ENCODE measurements at places on chromosomes 1 and 21.

DNA sequence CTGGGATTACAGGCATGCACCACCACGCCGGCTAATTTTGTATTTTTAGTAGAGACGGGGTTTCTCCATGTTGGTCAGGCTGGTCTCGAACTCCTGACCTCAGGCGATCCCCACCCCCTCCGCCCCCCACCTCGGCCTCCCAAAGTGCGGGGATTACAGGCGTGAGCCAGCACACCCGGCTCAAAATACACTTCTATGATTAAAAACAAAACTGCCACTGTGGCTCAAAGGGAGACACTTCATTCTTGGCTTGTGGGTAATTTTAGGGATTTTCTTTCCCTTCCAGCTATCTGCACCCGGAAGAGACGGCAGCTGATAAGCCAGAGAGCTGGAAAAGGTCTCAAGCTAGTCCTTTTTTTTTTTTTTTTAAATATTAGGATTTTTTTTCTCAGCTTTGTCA lies 24.5 kb downstream of the TMPRSS2 start:
- no peak for DNase-seq

DNA sequence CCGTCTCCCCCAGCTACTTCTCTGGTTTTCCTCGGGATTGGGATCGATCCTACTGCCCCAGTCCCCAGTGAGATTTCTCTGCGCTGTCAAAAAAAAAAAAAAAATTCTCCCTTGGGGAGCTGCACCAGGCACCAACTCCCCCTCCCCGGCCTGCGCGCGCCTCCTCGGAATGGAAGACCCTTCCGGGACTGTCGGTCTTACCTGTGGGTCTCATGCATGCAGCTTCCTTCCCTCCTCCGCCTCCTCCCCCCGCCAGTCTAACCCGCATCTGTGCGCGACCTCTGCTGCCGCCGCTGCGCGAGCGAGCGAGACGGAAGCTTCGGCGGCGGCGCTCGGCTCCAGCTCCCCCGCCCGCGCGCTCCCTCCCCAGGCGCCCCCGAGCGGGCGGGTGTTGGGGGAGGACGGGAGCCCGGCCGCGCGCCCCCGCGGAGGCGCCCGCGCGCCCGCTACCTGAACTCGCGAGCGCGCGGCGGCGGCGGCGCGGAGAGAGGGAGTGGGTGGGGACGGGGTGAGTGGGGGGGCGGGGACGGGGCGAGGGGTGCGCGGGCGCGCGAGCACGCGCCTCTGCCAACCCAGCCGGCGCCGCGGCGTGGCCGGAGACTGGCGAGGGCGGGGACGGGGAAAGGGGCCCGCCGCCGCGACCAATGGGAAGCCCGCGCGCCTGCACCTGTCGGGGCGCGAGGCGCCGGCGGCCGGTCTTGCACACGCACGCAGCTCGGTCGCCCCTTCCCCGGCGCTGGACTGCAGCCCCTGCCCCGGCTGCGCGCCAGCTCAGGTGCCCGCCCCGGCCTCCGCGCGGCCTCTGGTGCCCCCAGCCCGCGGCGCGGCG lies at the start of gene SUSD4:
Gene SUSD4 (minus strand): TSS at position 321 of the 829 bp plus-strand sequence. CDS start 751 bp downstream, outside the sequence.
- peak; percentile 71 for DNase-seq

DNA sequence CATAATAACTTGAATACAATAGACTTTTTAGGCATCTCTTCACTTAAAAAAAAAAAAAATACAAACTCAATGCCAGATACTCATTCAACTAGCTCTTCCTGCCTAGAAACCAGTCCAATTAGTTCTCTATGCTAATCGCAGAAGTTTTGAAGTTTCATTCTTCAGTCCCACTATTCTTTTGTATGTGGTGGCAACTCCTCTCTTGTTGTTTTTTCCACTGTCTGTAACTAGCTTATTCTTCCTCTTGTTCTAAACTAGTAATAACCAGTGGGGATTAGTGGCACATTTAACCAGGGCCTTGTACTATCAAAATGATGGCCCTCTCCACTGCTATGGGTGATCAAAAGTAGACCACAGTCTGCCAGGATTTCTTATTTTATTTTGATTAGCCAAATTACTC lies 52.5 kb downstream of the SELENOF start:
- no peak for DNase-seq

- DNase-seq: no peak
Measured at GRCh38 chr1:19433719-19433998, 51.7 kb downstream of the CAPZB start.

GRCh38 chr1:222010306-222010705 lies 268.4 kb upstream of the DUSP10 start:
- DNase-seq: no peak

DNA sequence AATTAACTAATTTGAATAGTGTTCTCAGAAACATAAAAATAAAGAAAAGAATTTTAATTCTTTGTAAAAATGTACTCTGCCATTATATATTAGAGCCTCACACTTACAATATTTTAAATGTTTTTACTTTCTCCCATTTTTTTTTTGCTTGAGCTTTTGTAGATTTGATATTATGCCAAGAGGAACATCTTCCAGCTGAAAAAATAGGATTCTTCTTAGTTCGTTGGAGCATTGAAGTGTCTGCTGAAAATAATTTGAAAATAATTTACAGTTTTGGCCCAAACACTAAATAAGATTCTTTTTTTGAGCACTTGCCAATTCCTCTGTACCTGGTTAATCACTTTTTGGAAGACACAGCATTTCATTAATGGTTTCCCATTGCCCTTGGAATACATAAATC lies 175.0 kb upstream of the COL11A1 start:
- DNase-seq: no peak

- no peak for DNase-seq
Measured at GRCh38 chr1:7352364-7352763, 418.7 kb upstream of the VAMP3 start.

GRCh38 chr1:184614667-184615066 lies 140.0 kb downstream of the EDEM3 start:
- no peak for DNase-seq

DNA sequence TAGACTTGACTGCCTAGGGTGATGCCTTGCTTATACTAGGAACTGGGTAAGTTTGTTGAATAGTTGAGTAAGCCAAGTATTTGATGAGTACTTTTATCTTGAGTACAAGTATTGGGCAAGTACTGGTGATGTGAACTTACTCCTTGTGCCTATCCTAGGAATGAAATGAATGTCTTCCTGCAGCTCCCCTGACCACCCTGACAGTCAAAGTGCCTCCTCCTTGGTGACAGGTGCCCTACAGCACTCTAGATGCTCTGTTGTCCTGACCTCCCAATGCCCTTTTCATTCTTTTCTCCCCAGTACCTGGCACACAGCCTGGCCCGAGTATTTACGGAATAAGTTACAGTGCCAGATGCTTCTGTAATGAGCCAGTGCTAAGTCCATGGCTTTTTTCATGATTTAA lies 25.5 kb downstream of the PCSK9 start:
- DNase-seq: no peak

DNA sequence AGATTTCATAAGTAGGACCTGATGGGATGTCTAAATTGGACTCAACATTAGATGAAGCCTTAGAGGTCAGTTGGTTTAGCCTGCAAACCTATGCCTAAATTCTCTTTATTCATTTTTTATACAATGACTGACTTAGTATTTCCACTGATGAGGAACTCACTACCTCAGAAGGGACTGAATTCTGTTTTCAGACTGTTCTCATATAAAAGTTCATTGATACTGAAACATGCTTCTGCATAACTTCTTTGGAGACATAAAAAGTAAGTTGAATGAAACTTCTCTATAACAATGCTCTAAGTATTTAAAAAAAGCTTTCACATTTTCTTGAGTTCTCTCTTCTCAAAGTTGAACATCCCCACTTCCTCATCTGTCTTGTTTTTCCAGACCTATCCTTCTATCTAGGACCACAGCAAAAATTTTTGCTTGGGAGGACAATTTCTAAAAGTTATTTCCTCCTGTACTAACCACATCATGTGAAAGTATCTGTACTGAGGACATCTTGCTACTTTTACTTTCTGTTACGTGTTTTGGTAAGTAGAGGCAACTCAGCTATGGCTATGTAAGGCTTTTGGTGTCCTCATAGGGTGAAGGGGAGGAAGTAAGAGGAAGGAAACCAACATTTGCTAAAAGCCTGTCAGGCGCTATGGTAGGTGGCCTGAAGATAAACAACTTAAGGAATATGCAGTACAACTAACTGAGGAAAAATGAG lies 64.1 kb downstream of the USP24 start:
- no peak for DNase-seq

GRCh38 chr1:15489052-15489736 lies 13.3 kb downstream of the CELA2B start:
- no peak for DNase-seq

DNA sequence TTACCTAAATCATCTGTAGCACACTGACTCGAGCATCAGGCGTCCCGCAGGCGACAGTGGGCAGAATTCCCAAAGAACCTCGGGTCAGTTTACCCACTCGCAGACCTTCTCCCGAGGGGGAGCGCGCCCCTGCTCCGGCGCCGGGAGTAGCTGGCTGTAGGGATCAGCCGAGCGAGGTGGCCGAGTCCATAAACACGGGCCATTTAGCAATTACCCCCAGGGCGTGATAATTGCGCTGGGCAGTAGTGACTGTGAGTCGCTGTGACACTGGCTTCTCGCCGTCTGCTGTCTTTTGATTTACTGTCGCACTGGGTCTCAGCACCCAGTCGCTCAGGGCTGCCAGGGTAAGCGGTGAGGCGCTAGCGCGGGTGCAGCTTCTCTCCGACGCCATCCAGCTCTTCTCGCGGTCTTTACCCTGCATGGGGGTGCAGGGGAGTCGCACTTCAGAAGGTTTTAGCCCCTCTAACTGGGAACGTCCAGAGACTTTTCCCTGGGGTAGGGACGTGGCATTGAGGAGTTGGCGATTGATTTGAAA lies 16.2 kb downstream of the HLX start:
- DNase-seq: no peak

DNA sequence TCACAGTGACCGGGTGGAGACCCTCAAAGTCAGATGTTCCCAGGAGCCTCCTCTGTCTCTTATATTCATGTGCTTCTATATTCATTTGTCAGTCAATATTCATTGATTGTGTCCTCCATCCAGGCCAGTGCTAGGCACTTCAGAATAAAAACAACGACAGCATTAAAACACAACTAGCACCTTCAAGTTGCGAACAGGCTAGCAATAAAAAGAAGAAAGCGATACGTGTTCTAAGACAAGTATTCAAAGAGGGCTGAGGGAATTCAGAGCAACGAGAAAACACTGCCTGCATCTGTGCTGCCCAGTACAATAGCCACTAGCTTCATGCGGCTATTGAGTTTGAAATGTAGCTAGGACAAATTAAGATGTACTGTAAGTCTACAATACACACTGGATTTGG lies 138.0 kb downstream of the PLXNA2 start:
- no peak for DNase-seq

GRCh38 chr1:229019663-229020271 lies 251.1 kb upstream of the RAB4A start:
- DNase-seq: no peak

GRCh38 chr1:979744-980072 lies 2.2 kb downstream of the PERM1 start:
- DNase-seq: no peak

DNA sequence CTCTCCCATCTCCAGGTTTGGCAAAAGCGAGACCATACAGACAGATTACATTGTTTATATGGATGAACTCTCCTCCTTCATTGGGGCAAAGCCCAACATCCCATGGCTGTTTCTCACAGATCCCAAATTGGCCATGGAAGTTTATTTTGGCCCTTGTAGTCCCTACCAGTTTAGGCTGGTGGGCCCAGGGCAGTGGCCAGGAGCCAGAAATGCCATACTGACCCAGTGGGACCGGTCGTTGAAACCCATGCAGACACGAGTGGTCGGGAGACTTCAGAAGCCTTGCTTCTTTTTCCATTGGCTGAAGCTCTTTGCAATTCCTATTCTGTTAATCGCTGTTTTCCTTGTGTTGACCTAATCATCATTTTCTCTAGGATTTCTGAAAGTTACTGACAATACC lies 26.4 kb downstream of the FMO3 start:
- DNase-seq: no peak

- no peak for DNase-seq
Measured at GRCh38 chr1:226511296-226511695, 37.3 kb upstream of the STUM start.

DNA sequence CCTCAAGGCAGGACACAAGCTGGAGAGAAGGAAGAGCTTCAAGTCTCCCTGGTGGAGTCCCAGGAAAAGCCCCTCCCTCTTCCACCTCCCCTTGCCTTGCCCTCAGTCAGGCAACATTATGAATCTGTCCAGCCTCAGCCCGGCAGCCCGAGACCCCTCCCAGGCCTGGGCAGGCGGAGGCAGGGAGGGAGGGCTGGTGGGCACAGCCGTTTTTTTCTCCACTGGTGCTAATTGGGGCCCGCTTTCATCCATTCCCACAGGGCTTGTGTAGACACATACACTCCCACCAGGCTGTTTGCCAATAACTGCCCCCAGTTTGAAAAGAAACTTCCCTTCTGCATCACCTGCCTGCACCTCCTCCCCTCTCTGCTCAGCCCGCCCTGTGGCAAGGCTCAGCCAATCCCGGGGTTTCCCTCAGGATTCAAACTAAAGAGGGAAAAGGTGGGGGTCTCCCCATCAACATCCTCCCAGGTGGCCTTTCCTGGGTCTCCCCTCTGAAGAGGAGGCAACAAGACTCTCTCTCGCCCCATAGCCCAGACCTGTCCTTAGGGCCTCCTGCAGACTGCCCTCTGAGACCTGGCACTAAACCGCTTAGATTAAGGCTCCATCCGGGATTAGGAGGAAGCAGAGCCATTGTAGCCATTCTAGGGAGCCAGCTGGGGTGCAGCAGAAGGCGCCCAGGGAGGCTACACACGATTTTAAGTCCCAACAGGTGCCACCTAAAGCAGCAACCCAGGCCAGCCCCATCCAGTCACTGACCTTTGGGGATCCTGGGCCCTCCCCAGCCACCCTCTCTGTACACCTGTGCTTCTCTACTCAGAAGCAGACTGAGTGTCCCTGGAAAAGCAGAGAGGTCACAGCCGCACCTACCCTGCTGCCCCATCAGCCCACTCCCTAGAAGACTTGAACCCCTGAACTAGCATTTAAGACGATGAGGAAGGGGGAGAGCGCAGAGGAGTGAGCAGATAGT lies 3.5 kb downstream of the IGSF9 start:
- DNase-seq: no peak

GRCh38 chr1:26043765-26044164 lies 2.2 kb downstream of the SLC30A2 start:
- DNase-seq: no peak

All from activated T-cell treated with anti-CD3 and anti-CD28 coated beads, Interleukin-2, amount 50 U/mL, for 72 hours (primary cell).